NCI-H187 treated with DMSO at 0.1 percent for 48 hours (cell line): ENCODE measurements at places on chromosomes 7 and 10.

GRCh38 chr7:15647309-15647708 lies 39.2 kb downstream of the MEOX2 start:
- DNase-seq, result no peak

DNA sequence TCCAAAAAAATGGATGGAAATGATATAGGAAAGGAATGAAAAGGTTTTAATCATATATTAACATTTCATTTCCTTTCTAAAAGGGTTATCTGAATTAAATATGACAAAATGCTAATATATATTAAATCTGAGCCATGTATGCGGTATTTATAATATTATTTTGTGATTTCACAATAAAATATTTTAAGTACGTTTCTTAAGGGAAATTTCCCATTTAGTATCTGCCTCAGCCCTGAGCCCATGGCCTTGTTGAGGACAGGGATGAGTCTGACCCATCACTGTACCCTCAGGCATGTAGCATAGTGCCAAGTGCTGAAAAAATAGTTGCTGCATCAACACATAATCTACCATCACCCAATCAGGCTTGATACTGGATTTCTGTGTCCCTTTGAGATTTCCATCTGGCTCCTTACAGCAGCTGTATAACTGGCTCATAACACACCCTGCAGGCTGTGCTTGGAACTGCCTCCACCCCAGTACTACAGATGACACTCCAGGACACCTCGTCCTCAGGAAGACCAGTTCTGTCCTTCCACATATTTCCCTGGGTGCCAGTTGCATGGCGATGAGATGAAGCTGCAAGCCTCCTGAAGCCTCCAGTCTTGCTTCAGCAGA lies 59.4 kb upstream of the ASAH2 start:
- DNase-seq, result no peak

DNA sequence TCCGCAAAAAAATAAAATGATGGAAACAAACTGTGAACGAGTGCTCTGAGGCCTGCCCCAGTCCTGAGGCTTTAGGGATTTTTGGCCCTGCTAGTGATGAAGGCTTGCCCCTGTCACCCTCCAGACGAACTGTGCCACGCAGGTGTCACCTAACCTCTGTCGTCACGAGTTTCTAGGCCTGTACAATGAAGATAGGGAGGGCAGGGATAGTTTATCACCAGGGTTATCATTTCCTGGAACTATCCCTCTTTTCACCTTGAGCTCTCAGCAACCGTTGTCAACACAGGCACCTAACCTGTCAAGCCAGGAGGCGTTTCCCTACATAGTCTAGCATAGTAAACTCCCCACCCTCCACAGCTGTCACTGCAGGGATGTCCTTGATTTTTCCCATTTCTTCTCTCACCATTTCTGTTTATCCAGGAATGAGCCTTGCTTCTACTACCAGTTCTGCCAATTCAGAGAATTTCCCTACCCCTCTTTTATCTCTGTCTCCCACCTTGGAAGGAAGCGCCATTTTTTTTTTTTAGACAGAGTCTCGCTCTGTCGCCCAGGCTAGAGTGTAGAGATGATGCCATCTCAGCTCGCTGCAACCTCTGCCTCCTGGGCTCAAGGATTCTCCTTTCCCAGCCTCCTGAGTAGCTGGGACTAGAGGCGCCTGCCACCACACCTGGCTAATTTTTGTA lies 2.2 kb upstream of the ACHE start:
- no peak for DNase-seq

- no peak for DNase-seq
Measured at GRCh38 chr10:33347211-33347610, 12.7 kb upstream of the NRP1 start.

DNA sequence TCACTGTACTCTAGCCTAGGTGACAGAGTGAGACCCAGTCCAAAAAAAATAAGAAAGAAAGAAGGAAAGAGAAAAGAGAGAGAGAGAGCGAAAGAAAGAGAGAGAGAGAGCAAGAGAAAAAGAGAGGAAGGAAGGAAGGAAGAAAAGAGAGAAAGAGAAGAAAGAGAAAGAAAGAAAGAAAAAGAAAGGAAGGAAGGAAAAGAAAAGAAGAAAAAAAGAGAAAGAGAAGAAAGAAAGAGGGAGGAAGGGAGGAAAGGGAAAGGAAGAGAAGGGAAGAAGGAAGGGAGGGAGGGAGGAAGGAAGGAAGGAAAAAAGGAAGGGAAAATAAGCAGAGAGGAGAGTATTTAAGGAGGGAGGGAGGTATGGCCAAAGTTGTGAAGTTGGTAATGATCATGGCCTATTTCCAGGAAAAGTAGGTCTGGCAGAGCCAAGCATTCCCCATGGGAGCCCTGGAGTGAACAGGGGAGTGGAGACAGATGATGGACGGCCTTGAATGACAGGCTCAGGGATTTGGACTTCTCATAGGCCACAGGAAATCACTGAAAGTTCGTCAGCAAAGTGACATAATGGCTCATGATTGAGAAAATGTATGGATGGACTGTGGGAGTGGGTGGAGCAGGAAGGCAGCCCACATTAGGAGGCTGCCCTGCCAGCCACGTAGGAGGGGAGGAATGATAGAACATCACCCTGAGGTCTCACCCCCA lies 44.8 kb upstream of the CUX1 start:
- DNase-seq, result no peak

DNA sequence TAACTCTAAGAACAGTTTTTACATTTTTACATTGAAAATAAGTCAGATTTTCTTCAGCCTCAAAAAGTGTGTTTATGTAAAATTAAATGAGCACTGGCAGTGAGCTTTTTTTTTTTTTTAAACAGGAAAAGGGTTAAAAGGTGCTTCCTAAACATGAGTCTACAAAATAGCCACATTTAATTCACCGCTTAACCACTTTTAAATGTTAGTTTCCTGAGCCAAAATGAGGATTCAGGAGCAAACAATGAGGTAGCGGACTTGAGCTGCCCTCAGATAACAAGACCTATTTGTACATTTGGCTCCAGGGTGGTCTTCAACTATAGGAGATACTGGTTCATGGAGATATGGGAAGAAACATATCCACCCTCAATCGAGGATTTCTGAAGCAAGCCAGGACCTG lies 22.8 kb downstream of the AKR1C3 start:
- DNase-seq, result no peak

GRCh38 chr7:45701701-45702510 lies 127.7 kb downstream of the ADCY1 start:
- DNase-seq, result no peak

GRCh38 chr10:6297951-6298381 lies 95.2 kb downstream of the PFKFB3 start:
- DNase-seq, result no peak
